ENCODE measurements at places on chromosomes 1 and 21.

DNA sequence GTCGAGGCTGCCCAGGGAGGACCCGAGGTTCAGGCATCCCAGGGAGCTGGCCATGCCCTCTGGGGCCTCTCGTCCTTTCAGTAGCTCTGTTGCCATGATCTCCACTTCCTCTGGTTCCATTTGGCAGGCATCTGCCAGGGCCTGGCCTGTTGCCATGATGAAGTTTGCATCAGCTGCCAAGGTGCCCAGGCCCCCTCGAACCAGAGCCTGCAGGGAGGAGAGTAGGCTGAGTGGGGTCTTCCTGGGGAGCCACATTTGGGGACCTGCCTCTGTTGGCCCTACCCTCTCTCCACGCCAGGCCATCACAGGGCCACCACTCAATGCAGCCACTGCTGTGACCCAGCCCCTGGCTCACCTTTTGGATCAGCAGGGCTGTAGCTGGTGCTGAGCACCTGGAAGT is 16.4 kb upstream of the KIF21B start:
- DNase-seq: no peak

DNA sequence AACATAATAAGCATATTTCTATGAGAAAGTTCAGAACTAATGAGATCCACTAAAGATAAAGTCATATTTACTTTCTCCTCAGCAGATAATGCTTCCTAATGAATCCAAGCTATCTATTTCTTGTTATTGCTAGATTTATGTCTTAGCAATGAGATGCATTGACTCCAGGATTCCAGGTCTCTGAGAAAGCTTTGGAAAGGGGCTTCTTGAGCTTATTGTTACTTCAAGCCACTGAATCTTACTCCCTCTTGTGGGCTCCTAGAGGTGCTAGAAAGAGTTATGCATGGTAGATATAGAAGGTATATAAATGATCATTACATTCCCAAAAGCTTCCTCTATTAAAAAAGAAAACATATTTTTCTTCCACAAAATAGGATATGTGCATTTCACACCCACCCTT is 246.4 kb upstream of the ADAMTS5 start:
- no peak for DNase-seq

DNA sequence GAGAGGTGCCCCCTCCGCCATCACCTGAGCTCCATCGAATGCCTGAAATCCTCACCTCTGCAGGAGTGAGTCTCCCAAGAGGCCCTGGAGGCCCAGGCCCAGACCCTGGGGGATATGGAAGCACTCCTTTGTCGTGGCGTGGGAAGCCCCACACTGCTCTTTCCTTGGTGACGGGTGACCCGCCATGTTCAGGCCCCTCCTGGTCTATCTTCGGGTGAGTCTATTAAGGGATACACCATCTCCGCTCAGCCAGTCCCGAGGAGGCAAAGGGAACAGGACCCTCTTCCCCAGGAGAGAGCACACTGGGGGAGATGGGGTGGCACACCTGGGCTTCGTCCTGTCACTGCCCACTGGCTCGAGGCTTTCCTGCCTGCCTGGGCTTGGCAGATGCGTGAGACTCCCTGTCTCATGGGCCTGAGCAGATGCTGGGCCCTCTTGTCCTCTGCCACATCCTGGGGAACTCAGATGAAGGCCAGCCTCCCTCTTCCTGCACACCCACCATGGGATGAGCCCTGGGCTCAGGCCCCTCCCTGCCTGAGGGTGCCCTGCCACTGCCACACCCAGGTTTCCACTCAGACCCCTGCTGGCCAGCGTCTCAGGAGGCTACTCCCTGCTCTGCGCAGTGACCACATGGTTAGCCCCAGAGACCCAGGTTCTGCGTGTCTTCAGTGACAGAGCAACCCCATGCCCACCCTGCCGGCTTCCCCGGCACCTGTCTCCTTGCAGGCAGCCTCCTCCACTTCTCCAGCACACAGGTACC is 3.8 kb upstream of the NPHP4 start:
- no peak for DNase-seq

GRCh38 chr1:55143684-55144083 is 71.5 kb downstream of the USP24 start:
- DNase-seq: no peak

DNA sequence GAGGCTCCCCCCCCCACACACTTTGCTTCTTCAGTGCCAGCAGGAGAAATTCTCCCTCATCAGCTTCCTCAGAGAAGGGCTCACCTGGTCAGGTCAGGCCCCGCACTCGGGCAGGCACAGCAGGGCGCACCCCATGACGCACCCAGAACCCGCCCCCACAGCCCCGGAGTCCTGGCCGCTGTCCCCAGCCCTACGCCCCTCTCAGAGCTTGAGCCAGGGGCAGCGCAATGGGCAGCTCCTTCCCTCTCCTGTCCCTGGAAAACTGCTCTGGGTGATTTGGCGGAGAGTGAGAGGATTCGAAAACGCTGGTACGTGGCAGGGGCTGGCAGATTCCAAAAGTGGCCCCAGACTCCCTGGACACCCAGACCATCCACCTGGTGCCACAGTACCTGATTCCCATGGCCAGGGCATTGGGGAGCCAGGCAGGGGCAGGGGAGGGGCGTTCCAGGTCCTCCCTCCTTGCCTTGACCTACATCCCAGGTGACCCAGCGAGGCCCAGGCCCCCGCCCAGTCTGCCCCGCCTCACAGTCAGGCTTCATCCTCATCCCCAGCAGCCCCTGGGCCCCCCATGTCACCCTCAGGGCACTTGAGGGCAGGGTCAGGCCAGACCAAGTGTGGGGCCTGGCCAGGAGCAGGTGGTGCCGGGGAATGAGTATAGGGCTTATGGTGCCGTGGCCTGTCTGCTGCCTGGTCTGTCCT is 23.7 kb downstream of the RRP1 start:
- no peak for DNase-seq

GRCh38 chr1:60228041-60228491 is 154.5 kb upstream of the C1orf87 start:
- DNase-seq: no peak

DNA sequence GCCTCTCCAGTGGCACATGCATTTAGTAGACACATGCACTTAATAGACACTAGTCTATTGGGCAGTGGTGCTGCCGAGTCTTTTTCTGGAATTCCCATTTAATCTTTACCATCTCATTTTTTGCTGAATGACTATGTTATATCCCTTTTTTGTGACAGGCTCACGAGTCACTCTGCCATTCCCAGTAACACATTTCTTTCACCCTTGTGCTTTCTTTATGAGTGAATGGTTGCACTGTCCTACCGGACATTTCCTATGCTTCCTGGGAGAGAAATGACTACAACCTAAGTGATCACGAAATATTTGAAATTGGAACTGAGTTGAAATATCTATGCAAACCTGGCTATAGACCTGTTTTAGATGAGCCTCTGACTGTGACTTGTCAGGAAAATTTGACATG is 70.9 kb downstream of the C4BPA start:
- DNase-seq: no peak

DNA sequence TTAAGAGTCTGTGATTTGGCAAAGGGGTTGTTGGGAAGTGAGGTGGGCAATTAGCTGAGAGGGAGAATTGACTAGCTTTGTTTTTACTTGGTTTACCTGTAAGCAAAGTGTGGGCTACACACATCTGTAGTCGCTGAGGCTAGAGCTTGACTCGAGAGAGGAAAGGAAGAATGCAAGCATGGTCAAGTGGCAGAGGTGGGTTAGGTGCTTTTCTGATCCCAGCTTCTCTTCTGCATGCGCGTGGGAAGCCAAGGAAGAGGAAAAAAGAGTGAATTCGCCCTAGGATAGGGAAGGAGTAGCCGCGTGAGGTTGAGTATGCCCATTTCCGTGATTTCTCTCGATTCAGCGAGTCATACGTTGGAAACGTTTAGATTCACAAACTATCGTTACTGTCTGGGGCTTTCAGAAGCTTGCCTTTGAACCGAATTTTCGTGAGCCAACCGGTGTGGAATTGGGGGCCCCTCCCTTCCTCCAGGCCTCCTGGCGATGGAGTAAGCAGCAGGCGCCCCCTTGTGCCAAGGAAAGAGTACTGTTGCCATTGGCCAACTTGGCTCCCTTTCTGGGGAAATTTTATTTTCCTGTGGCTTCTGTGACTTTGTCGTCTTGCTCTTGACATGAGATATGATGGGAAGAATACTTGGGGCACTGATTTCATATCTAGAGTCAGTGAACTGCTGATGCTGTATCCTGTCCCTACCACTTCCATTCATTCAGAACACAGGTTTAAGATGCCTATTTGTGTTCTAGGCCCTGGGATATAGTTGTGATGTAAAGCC is 1.3 kb downstream of the PIGV start:
- peak; percentile 57 for DNase-seq

- DNase-seq: no peak
These were observed 226.3 kb downstream of the HLX start for GRCh38 chr1:221105578-221105977.

DNA sequence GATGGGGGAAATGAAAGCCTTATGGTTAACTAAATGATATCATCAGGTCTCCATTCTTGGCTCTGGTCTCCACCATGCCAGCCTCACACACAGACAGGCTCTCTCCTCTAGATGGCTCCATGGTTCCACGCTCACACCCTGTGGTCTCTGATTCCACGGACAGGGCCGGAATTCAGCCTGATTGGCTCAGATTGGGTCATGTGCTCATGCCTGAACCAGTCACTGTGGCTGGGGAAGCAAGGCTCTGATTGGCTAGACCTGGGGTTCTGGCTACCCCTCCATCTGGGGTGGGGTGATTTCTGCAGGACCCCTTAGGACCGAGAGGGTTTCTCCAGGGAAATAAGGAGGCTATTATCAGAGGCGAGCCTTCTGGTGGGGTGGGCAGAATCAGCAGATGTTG is 277.0 kb downstream of the PTPRU start:
- DNase-seq: no peak

DNA sequence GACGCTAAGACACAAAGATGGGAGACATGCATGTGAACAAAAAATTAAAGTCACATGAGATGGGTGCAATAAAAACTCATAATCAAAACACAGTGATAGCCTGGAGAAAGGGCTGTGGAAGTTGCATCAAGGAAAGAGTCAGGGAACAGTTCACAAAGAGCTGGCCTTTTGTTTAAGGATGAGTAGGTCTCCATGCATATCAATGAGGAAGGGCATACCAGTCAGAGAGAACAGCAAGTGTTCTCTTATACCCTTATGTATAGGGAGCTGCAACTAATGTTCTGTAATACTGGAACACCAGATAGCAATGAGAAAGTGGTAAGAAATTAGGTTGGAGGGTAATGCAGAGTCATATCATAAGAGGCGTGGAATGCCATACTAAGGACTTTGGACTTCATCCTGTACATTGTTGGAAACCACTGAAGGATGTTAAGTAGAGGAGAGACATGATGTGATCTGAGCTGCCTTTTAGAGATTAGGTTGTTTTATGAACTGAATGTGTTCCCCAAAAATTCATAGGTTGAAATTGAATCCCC is 46.7 kb upstream of the SAMD13 start:
- no peak for DNase-seq

GRCh38 chr1:17567582-17567981 is 28.1 kb downstream of the ARHGEF10L start:
- no peak for DNase-seq
